Stimulated activated CD4-positive, alpha-beta T cell treated with anti-CD3 and anti-CD28 coated beads, Interleukin-12 subunit alpha, Interleukin-12 subunit beta, amount 100 ng/mL, for 4 hours (primary cell): ENCODE measurements at places on chromosomes 6 and 20.

DNA sequence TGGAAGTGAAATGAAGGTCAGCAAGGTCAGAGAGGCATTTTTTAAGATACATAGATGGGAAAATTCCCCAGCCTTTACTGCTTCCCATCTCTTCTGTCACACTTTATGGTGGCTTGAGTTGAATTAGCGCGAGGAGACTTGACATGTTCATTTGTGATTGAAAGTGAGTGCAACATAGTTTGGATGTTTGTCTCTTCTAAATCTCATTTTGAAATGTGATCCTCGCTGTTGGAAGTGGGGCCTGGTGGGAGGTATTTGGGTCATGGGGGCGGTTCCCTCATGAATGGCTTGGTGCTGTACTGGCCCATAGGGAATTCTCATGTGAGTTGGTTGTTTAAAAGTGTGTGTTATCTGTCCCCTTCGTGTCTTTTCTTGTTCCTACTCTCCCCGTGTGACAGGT is 237.2 kb downstream of the CDKAL1 start:
- DNase-seq, result no peak

- no peak for DNase-seq
These were observed 86.2 kb upstream of the NFATC2 start for GRCh38 chr20:51628533-51629398.

DNA sequence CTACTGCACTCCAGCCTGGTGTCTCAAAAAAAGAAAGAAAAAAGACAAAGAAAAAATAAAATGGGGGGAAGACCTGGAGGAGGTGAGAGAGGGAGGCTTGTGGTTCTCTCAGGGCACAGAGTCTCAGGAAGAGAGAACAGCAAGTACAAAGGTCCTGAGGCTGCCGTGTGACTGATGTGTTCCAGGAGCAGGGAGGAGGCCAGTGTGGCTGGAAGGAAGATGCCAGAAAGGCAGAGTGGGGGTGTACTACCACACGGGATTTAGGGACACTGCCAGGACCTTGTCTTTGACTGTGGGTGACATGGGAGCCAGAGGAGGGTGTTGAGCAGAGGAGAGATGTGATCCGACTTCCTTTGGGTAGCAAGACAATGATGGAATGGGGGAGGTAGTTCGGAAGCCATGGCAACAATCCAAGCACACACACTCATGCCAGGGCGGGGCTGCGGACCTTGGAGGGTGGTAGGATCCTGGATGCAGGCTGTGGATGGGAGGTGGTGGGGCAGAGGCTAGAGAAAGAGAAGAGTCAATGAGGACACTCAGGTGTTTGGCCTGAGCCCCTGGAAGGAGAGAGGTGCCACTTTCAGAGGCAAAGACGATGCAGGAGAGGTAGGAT is 136.4 kb upstream of the PTPN1 start:
- no peak for DNase-seq

- no peak for DNase-seq
These were observed 49.3 kb downstream of the PRR18 start for GRCh38 chr6:166258854-166259276.

GRCh38 chr20:43389839-43390626 is 67.7 kb upstream of the SRSF6 start:
- no peak for DNase-seq

DNA sequence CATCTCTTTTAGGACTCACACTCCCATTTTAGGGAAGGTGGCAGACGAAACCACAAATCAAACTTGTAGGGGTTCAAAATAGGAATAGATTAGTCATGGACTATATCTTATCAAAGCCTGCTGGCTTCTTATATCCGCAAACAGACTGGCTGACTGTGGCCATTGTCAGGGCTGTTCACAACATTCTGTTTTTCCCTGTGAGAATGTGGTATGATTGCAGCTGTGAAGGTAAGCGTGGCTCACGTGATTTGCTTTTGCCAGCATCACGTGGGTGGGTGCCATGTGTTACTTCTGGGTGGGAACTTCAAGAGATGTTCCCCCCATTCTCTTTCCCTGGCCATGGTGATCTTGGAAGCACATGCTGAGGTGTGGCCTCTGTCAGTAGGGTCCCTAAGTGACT is 5.9 kb downstream of the IP6K3 start:
- no peak for DNase-seq

GRCh38 chr6:143169440-143169839 is 108.8 kb downstream of the AIG1 start:
- DNase-seq, result no peak

DNA sequence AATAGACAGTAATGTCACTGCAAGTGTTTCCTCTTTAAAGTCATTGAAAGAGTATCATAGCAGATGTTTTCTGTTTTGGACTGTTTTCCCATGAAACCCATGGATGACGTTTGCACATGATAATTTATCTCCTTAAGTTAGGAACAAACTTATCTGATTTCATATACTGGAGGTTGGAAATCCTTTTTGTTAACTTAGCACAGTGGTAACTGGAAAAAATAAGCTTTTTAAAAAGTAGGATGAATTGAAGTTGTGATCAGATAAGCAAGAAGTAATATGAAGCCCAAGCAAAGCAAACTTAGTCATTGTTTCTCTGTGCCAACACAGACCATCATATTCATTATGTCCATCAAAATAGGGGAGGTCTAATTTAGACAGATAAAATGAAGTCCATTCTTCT is 61.6 kb downstream of the PLCB4 start:
- DNase-seq, result no peak

GRCh38 chr20:57241363-57241991 is 25.0 kb downstream of the BMP7 start:
- no peak for DNase-seq
